Activated naive CD4-positive, alpha-beta T cell treated with anti-CD3 and anti-CD28 coated beads for 36 hours (primary cell): ENCODE measurements at places on chromosomes 3 and 15. TPM values are rescaled to one million over a fixed set of nuclear protein-coding genes. Genes with fewer than 3 reads are reported as not detected.

Gene PTPRG
- 0.24 TPM for total RNA-seq

DNA sequence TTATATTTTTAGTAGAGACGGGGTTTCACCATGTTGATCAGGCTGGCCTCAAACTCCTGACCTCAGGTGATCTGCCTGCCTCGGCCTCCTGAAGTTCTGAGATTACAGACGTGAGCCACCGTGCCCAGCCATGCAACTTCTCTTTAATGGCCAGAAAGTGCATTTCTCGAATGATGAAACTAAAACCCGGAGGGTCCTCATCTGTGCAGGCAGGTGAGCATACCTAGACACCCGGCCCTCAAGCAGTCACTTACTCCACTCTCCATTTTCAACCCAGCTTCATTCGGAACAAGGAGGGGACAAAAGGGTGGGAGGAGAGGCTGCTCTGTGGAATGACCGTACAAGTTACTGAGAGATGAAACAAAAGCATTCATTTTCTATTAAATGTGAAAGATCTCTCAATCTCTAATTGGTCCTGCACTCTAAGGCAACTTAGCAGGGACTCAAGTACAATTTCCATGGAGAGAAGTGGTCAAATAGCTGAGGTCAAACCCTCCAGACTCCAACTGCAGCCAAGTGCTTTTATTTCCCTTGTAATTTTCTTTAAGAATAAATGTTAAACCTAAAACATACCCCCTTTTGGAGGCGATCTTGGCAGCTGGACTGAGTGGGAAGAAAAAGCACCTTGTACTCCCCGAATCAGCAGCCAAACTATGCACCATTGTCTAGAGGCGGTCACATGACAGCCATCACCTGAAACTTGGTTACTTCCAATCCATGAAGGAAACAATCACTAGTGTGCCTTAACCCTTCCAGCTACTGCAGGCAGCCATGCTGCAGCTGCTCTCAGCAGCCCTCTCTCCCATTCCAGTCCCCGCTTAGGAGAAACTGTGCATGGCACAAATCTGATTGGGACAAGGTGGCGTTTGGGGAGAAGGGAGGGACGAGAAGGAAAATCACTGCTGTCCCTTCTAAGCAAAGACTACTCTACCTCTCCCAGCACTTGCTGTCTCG is 62.2 kb downstream of the VGLL4 start:
- H3K27ac ChIP-seq: no peak overlapping the region
- no peaks in the 10 kb centered on the region for H3K36me3 ChIP-seq
- H3K4me1 ChIP-seq: peaks cover 50% of the 10 kb centered on the region
- H3K27me3 ChIP-seq: no peaks in the 10 kb centered on the region
- no peak for DNase-seq

DNA sequence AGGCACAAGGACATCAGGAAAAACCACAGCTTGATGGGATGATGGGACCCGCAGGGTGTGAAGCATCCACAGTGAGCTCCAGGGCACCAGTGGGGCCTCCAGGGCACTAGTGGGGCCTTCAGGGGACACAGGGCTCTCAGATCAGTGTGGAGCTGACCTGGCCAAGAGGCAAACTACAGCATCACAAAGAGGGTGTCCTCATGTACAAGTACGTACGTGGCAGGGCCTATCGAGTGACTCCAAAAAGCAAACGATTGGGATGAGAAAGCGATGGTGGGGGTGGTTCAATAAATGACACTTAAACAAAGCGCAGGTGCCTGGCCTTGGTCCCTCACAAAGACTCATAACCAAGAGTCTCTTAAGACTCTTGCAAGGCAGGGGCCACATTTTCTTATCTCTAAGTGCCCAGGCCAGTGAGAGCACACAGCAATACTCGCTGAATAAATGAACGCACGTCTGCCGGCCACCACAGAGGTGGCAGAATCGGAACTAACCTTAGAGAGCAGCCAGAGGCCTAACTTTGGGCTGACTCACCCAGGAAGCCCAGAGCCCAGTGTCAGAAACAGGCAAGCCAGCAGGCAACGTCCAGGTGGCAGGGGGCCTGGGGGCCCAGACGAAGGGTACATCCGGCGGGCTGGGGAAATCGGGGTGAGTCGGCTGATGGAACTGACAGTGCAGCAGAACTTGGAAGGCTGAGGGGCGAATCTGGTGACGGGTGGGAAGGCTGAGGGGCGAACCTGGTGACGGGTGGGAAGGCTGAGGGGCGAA is 8.7 kb downstream of the PCSK6 start:
- no peak for DNase-seq
- H3K4me3 ChIP-seq: no peak overlapping the region
- no peak overlapping the region for H3K27ac ChIP-seq

Gene NFKBIZ
- total RNA-seq: 79.3 TPM

DNA sequence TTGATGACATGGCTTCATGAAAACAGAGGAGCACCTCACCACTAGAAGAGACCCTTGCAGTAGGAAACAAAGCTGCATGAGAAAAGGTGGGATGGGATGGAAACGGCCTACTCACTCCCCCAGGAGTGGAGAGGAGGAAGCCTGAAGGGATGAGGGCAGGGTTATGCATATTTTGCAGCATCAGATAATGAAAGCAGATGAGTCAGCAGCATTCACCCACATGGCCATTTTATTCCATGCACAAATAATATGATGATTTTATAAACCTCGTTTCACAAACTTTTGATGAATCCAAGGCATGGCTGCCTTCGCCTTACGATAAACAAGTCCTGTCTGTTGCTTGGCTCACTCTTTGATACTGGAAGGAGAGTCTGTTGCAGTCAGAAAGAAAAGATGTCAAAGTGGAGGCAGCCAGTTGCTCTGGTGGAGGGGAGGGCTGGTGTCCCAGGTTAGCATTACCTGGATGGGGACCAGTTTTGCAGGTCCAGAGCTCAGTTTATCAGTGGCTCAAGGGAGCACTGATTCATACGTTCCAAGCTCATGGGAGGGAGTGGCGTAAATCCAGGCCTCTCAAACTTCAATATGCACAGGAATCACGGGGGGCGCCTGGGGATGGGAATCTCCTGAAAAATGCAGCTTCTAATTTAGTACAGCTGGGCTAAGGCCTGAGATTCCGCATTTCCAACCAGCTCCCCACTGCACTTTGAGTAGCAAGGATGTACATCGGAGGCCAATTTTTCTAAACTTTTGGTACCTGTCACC is 9.2 kb upstream of the EHD4 start:
- H3K4me3 ChIP-seq: no peak overlapping the region
- no peaks in the 10 kb centered on the region for H3K36me3 ChIP-seq
- H3K4me1 ChIP-seq: no peaks in the 10 kb centered on the region
- H3K27ac ChIP-seq: no peak overlapping the region

DNA sequence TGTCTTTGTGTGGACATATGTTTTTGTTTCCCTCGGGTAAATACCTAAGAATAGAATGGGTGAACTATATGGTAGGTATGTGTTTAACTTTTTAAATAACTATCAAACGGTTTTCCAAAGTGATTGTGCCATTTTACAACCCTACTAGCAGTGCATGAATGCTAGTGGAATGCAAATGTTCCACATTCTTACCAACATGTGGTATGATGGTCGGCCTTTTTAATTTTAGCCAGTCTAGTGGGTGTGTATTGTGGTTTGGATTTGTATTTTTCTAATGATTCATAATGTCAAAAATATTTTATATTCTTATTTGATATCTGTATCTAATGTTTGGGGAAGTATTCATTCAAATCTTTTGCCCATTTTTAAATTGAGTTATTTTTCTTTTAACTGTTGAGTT is 68.2 kb upstream of the SMAD3 start:
- H3K4me1 ChIP-seq: no peaks in the 10 kb centered on the region
- no peak overlapping the region for H3K27ac ChIP-seq
- no peak for DNase-seq

Gene SERINC4
- total RNA-seq: 0.14 TPM
